Retina (tissue), 1 donor: ENCODE measurements at places on chromosomes 5 and 9.

DNA sequence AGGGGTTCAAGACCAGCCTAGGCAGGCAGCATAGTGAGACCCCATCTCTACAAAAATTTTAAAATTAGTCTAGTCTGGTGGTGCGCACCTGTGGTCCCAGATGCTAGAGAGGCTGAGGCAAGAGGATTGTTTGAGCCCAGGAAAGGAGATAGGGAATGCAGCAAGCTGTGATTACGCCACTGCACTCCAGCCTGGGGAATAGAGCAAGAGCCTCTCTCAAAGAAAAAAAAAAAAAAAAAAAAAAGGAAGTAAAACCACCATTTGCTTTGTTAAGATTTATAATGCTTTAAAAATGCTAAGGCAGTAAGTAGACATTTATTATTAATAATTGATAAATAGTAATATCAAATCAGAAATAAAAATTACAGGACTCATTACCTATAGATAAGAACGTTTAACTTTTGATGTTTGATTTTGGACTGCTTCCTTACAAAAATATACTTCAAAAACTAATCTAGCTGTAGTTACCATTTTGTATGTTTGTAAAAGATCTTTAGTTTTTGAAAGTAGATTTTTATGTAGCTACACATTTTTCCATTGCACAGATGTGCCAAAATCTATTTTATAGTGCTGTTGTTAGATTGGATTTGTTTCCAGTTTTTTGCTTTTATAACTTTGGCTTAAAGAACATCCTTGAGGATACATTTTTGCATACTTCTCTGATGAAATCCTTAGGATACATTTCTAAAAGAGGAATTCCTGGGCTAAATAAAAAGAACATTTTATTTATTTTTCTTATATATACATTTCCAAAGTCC lies 86.4 kb downstream of the INIP start:
- no peak for DNase-seq

DNA sequence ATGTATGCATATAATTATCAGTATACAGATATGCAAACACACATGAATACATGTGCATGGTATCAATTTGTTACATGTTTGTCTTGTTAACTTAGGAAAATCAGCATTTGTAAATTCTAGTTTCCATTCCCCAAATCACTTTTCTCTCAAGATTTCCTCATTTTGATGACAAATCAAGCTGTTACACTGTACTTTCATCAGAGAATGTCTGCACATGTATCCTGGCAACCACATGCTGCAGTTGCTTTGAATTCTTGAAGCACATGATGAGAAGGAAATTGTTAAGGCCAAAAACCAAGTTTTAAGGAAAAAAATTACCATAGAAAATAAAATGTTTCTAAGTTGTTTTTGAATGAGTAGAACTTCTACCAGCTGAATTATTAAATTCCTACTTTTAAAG lies 1834.5 kb downstream of the EFNA5 start:
- DNase-seq: no peak

DNA sequence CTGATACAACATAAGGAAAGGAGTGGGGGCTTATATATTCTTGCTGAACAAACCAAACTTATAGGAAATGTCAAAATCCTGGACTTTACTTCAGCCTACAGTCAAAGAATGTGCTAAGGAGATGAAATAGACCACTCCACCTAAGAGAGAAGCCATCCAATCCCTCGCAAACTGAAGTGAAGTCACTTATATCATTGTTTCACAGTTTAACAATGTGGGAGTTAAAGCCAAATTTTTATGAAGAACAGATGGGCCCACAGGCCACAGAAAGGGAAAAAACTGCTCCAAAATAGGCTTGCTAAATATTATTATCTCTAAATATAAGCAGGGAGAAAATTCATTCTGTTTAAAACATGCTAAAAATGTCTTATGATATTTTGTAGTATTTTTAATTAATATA lies 233.3 kb downstream of the GAS1 start:
- DNase-seq: no peak

DNA sequence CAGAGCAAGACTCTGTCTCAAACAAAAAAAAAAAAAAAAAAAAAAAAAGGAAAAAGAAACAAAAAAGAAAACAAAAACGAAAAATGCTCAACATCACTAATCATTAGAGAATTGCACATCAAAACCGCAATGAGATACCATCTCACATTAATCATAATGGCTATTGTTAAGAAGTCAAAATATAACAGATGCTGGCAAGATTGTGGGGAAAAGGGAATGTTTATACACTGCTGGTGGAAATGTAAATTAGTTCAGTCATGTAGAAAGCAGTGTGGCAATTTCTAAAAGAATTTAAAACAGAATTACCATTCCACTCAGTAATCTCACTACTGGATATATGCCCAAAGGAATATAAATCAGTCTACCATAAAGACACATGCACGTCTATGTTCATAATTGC lies 50.4 kb upstream of the PRR16 start:
- no peak for DNase-seq

- peak; percentile 28 for DNase-seq
These were observed 3.7 kb downstream of the TLN1 start for GRCh38 chr9:35728041-35728971.

GRCh38 chr9:111961575-111961974 lies 65.0 kb downstream of the UGCG start:
- no peak for DNase-seq
